Fibroblast of mammary gland (primary cell): ENCODE measurements at places on chromosomes 2 and 18.

DNA sequence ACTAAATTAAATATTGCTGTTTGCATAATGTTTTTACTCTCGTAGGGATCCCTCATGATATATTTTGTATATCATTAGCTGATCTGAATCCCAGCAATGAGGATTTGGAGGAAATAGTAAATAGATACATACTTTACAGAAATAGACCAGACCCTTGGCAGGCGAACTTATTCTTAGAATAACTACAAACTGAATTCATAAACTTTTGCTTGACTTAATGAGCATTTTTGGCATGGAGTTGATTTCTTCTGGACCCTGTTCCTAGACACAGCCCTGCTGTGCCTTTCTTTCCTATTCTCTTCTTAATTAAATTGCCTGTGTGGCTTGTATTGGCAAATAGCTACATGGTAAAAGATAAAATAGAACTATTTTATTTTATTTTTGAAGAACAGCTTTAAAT, 145.9 kb downstream of the GREB1L start:
- no peak for DNase-seq

GRCh38 chr2:163213661-163214081, 375.1 kb upstream of the KCNH7 start:
- peak; percentile 90 for DNase-seq

DNA sequence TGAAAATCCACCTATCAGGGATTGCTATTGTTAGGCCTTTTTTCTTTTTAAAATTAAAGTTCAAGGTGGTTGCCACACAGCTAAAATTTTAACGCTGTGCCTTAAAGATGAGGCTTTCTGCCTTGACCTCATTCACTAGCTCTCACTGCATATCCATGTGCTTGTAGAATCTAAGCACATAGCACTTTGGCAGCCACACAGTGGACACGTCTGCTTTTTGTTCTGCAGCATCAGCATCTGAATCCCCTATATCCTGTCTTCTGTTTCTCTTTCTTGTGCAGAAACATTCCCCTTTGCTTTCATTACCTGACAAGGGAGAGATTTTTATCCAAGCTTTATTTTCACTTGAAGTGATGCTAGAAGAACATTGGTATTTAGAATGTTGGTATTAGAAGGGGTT, 38.1 kb downstream of the RALB start:
- DNase-seq, result no peak

DNA sequence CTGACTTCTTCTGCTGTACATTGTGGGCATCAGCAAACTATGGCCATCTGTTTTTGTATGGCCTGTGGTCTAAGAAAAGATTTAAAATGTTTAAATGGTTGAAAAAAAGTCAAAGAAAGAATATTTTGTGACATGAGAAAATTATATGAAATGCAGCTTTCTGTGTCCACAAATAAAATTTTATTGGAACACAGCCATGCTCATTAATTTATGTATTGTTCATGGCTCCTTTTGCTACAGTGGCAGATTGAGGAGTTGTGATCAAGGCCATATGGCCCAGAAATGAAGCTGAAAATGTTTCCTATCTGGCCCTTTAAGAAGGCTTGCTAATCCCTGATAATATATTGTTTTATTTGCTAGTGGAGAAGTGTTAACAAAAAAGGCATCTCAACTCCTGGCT, 162.0 kb downstream of the SLC4A3 start:
- DNase-seq, result no peak

- peak; percentile 93 for DNase-seq
These were observed 95.0 kb downstream of the RNF144A start for GRCh38 chr2:7012141-7012764.

DNA sequence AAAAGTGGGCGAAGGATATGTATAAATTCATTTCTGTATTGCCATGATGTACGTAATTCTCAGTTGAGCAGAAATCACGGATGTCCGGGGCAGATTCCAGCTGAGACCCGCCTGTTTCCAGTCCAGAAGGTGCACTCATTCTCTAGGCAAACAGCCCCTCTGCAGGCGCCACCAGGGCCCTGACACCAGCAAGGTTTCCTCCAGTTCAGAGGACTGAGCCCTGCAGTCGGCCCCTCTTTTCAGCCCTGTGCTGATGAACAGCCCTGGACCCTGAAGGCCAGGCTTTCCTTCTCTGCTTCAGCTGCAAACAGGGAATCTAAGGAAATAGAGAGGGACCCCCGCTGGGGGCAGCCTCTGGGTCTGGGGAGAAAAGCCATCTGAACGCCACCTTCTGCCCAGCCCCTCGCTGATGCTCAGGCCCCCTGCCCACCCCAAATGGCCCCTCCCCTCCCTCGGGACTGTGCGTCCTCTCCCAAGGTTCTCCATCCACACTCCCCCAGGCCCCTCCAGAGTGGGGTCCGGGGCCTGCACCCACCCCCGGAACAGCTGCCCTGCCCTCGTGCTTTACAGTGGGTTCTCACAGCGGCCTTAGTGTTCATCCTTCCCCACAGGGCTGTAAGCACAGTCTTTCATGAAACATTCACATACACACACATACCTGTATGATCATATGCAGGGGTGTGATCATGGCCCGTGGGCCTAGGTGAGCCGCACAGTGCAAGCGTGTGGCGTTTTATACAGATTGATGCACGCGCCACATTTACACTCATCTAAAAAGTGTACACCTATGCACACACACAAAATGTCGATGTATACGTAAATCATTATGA, 12.1 kb downstream of the COPS9 start:
- no peak for DNase-seq

- peak; percentile 99 for DNase-seq
These were observed 64.3 kb downstream of the BABAM2 start for GRCh38 chr2:27954771-27955383.

GRCh38 chr2:8628866-8629209, 53.0 kb upstream of the ID2 start:
- DNase-seq, result no peak

- no peak for DNase-seq
These were observed 85.5 kb upstream of the MC2R start for GRCh38 chr18:14000884-14001283.

- no peak for DNase-seq
These were observed 58.1 kb upstream of the DLX2 start for GRCh38 chr2:172160839-172161238.

DNA sequence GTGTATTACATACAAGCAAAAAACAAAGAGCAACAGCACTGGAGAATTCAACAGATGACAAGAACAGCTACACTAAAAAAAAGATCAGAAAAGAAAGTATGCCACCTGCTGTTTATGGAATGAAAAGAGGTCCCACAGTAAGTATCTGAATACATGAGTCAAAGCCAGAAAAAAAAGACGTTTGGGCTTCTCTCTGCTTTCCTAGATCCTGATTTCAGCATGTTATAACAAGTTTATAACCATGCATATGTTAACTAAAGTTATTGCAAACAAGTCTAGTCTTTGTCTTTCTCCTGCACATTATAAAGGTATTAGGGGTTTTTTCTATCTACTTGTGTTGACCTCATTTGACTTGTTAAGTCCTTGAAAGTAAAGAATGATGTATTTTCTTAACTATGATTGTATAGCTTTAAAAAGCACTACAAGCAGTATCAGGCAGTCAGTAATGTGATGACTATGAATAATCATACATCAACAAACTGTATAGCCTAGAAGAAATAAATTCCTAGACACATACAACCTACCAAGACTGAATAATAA, 108.5 kb upstream of the COL5A2 start:
- DNase-seq, result peak; percentile 90
